ENCODE measurements at places on chromosomes 16 and 17. TPM values are rescaled to one million over a fixed set of nuclear protein-coding genes. Genes with fewer than 3 reads are reported as not detected.

SLC22A31 gene
- total RNA-seq: 1.7 TPM

ZNF764 gene
- total RNA-seq: 17.0 TPM

FOXF1 gene
- total RNA-seq: 2.6 TPM

ABCA6 gene
- 0.79 TPM for total RNA-seq

CEP295NL gene
- 3.2 TPM for total RNA-seq

PLA2G10 gene
- not detected for total RNA-seq

SALL1 gene
- 0.33 TPM for total RNA-seq

SPG7 gene
- total RNA-seq: 199 TPM

NPTX1 gene
- 0.27 TPM for total RNA-seq

ZNF423 gene
- 19.8 TPM for total RNA-seq

CLEC3A gene
- not detected for total RNA-seq

KRTAP2-3 gene
- total RNA-seq: 0.45 TPM

MPP2 gene
- 11.6 TPM for total RNA-seq

CLDN6 gene
- 260 TPM for total RNA-seq

AARS1 gene
- total RNA-seq: 81.8 TPM

SLC5A11 gene
- total RNA-seq: 0.22 TPM

KLHL10 gene
- not detected for total RNA-seq

PLK1 gene
- 22.3 TPM for total RNA-seq

CCL18 gene
- not detected for total RNA-seq

STH gene
- total RNA-seq: not detected

GAS2L2 gene
- 0.11 TPM for total RNA-seq

KRTAP2-2 gene
- not detected for total RNA-seq

SEZ6L2 gene
- total RNA-seq: 30.4 TPM

LPCAT2 gene
- 25.0 TPM for total RNA-seq

GPR179 gene
- 0.22 TPM for total RNA-seq

PNMT gene
- total RNA-seq: 1.7 TPM

PMFBP1 gene
- total RNA-seq: 3.7 TPM

Measured in mesothelial cell of epicardium (in vitro differentiated cells).